Body of pancreas (tissue), 4 donors: ENCODE measurements at places on chromosomes 5 and 9. TPM values are rescaled to one million over a fixed set of nuclear protein-coding genes. Genes with fewer than 3 reads are reported as not detected.
A peak's percentile ranks its signal among the peaks of the same experiment; 100 is the strongest.

Gene CDH9
- total RNA-seq = not detected

GRCh38 chr5:36741128-36741527 lies 134.7 kb downstream of the SLC1A3 start:
- H3K4me1 ChIP-seq = peaks cover 64% of the 10 kb centered on the region
- H3K4me3 ChIP-seq = no peak overlapping the region
- no peaks in the 10 kb centered on the region for H3K36me3 ChIP-seq
- peak overlapping the region; percentile 34 for H3K27ac ChIP-seq

DNA sequence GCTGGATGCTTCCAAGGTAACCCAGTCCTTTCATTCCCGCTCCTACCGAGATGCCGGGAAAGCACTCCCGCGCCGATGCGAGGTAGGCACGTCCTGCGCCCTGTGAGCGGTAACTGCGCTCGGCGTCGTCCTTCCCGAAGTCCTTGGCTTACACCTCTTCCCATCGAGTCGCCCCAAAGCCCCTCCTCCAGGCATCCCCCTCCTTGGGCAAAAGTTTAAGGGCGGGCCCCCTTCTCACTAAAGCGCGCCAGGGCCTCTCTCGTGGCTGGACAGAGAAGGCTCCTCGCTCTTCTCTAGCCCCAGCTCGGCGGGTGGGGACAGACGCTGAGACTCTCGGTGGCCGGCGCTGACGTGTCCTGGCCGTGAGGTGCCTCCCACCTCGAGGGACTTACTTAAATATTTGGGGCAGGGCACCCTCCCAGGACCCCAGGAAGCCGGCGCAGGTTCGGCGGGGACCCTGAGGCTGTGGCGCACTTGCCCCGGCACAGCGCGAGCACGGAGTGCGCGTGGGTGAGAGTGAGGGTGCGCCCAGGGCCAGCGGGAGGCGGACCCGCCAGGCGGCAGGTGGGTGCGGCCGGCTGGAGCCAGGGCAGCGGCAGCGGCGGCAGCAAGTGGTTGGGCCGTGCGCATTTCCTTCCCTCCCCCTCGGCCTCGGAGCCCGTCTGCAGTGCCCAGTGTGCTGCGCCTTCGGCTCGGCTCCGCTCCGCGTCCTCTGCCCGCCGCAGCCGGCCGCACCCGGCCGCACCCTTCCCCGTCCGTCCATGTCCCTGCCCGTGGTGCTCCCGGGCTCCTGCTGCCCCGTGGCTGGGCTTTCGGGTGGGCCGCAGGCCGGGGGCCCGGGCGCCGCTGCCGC lies at the start of gene ENTREP1:
ENTREP1 (plus strand) TSS at position 667 of the 853 bp plus-strand sequence; CDS start at position 762, 95 bp downstream.
- peak; percentile 78 for DNase-seq
- peak within 1 kb of the TSS; percentile 38 for H3K4me3 ChIP-seq
- peaks cover 26% of the 10 kb centered on the region for H3K4me1 ChIP-seq
- no peaks in the 10 kb centered on the region for H3K27me3 ChIP-seq
- H3K36me3 ChIP-seq = no peaks in the 10 kb centered on the region

GRCh38 chr5:31116466-31117031 lies 76.9 kb upstream of the CDH6 start:
- H3K27me3 ChIP-seq = no peaks in the 10 kb centered on the region
- H3K36me3 ChIP-seq = no peaks in the 10 kb centered on the region
- H3K4me1 ChIP-seq = no peaks in the 10 kb centered on the region

DNA sequence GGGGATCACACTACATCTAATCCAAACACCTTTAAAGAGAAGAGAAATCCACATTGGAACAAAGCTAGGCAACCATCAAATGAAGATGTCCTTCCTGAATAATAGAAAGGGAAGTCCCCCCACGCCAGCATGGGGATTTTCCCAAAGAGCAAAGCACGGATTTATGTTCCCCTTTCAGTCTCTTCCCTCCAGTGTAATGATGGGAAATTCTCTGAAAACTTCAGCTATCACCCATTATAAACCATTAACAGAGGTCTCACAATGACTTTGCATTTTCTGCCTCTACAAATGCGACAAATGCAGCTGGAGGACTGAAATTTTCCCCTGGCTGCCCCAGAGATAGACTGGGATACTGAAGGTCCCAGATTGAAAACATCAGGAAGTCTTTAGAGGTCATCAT lies 368.7 kb downstream of the EFNA5 start:
- no peak for DNase-seq
- H3K4me1 ChIP-seq = no peaks in the 10 kb centered on the region
- H3K27ac ChIP-seq = no peak overlapping the region
- H3K36me3 ChIP-seq = no peaks in the 10 kb centered on the region

Gene PCDHGA4
- total RNA-seq = 6.7 TPM

Gene KIF12
- total RNA-seq = 249 TPM

Gene GFI1B
- not detected for total RNA-seq

Gene PTGDS
- 17.8 TPM for total RNA-seq

Gene TMEM171
- not detected for total RNA-seq

DNA sequence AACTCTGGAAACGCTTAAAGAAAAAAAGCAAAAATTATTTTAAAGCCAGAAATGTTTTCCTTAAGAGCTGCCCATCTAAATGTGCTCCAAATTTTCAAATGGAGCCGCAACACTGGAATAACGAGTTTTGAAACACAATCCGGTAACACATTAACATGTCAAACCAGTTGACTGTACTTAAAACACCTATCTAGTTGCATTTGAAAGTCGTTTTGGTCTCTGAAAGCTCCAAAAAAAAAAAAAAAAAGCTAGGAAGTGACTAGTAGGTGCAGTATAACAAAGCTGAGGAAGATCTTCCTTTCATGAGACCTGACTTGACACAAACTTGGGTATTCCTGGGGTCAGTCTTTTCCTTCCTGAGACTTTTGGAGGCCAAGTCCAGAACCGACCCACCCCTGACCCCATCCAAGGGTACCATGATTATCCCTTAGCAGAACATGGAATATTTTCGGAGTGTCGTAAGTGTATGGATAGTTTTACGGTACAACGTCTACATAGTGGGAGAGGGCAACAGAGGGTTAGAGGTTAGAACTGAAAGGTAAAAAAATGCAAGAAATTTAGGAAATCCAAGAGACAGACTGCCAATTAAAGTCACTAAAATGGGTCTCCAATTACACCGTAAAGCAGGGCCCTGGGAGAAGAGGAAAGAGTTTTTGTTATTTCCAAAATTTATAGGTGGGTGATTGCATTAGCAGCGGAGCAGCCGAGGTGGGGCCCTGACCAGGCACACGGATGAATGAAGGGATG lies 812 bp downstream of the CETN3 start:
- no peaks in the 10 kb centered on the region for H3K36me3 ChIP-seq
- H3K27ac ChIP-seq = peak overlapping the region; percentile 97
- DNase-seq = no peak
- no peaks in the 10 kb centered on the region for H3K27me3 ChIP-seq
- peaks cover 5% of the 10 kb centered on the region for H3K4me1 ChIP-seq
- peak overlapping the region; percentile 70 for H3K4me3 ChIP-seq

GRCh38 chr5:89418407-89419085 lies 535.6 kb upstream of the MEF2C start:
- no peaks in the 10 kb centered on the region for H3K27me3 ChIP-seq
- peak; percentile 2 for DNase-seq
- no peaks in the 10 kb centered on the region for H3K36me3 ChIP-seq

DNA sequence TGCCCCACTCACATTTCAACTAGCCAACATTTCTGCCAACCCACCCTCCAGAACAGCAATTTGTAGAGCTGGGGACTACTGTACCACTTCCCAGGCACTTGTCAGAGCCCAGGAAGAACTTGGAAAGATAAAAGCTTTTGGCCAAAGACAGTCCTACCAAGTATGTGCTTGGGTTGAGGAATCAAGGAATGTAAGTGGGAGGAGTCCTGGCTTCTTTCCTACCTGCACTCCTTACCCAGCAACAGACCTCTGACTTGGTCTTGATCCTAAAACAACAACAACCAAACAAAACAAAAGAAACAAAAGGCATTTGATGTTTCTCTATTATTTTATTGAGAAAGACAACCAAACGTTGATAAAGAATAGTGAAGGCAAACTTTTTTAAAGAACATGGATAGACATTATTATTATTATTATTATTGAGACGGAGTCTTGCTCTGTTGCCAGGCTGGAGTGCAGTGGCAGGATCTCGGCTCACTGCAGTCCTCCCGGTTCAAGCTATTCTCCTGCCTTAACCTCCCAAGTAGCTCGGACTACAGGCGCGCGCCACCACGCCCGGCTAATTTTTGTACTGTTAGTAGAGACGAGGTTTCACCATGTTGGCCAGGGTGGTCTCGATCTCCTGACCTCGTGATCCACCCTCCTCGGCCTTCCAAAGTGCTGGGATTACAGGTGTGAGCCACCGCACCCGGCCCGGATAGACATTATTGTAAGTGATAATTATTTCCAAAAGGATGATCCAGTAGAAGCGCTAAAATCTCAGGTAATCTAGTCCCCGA lies 33.5 kb downstream of the ANXA2R start:
- H3K27ac ChIP-seq = no peak overlapping the region
- no peak overlapping the region for H3K4me3 ChIP-seq
- H3K27me3 ChIP-seq = peaks cover 32% of the 10 kb centered on the region
- peaks cover 13% of the 10 kb centered on the region for H3K4me1 ChIP-seq

GRCh38 chr5:109164001-109164400 lies 245.8 kb downstream of the PJA2 start:
- no peaks in the 10 kb centered on the region for H3K36me3 ChIP-seq
- H3K27ac ChIP-seq = no peak overlapping the region
- H3K4me1 ChIP-seq = no peaks in the 10 kb centered on the region
- no peak overlapping the region for H3K4me3 ChIP-seq
- no peaks in the 10 kb centered on the region for H3K27me3 ChIP-seq

DNA sequence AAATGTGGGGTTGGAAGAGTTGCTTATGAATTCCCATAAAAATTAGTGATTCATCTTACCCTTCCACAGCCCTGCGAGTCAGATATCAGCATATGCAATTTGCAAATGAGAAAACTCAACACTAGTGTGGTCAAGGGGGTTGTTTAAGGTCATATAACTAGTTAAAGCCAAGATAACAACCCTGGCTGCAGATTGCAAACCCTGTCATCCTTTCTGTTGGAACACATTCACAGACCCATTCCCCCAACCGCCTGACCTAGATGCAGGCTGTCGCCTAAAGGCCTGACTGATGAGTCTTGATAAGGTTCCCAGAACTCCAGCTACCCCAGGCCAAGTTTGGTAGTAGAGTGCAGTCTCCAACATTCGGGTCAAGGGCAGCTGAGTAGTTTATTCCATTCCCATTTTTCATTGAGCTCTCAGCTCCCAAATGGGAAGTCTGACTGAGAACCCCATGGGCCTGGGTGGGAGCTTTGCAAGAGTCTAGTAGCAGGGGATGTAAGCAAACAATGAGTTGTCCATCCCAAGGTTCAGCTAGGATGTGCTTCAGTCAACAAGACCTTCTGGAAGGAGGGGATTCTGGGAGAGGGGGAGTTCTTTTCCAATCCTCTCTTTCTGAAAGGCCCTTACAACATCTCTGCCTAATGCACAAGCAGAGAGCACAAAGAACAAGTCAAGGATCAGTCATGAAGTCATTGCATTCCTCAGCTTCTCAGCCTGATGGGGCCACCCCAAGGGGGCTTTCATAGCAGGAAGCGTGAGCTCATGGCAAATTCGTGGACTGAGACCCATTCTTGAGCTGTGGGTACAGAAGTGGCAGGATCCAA lies 40.3 kb downstream of the ADAM19 start:
- H3K4me3 ChIP-seq = no peak overlapping the region
- H3K27ac ChIP-seq = no peak overlapping the region
- H3K36me3 ChIP-seq = no peaks in the 10 kb centered on the region
- no peak for DNase-seq
- H3K27me3 ChIP-seq = no peaks in the 10 kb centered on the region
- H3K4me1 ChIP-seq = no peaks in the 10 kb centered on the region
